ENCODE measurements at places on chromosomes 7 and 10.

DNA sequence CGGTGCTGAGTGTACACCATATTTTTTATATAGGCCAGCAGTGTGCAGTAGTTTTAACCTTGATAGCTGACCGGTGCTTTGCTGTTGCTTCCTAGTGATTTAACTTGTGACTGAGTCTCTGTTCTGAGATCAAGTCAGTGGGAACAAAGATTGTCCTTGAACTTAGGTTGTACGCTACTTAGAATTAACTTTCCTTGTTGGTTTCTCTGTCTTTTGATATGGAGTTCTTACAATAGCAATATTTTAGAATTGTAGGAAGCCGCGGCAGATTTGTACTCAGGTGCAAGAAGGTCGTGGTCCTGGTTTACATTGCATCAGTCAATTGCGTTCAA, 1.3 kb downstream of the DDX21 start:
- no peak for DNase-seq

- peak; percentile 3 for DNase-seq
Measured at GRCh38 chr7:139153832-139154231, 44.3 kb upstream of the ZC3HAV1 start.

GRCh38 chr7:13976594-13976993, 12.9 kb downstream of the ETV1 start:
- no peak for DNase-seq

- DNase-seq: no peak
Measured at GRCh38 chr7:128281605-128282380, 40.7 kb downstream of the LEP start.

DNA sequence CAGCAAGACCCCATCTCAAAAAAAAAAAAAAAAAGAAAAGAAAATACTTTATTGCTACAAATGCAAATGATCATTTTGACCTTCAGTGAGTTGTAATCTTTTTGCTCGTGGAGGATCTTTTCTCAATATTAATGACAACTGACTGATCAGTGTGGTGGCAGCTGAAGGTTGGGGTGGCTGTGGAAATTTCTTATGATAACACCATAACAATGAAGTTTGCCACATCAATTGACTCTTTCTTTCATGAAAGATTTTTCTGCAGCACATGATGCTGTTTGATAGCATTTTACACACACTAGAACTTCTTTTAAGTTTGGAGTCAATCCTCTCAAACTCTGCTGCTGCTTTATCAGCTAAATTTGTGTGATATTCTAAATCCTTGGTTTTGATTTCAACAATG, 12.4 kb upstream of the CCDC7 start:
- no peak for DNase-seq

DNA sequence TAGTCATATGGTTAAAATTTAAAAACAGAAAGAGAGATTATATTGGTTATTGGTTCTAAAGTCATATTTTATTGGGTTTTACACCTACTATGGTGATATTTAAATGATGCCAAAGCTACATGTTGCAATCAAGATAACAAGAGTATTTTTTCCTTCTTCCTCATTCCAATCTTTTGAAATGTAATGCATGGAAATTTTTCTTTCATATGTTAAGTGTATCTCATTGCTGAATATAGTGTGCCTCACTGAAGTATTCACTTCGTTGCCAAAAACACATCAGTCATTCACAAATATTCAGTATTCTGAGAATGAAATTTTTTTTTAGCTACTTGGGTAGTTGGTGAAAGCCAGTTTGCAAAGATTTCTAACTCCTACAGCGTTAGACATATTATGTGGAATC, 19.5 kb downstream of the HDAC9 start:
- DNase-seq: no peak

Measured in CD4-positive, alpha-beta T cell treated with Interleukin-15 for 4 hours (primary cell).